GOT3 (cell line): ENCODE measurements at places on chromosomes 6 and 20.

GRCh38 chr6:43796903-43797890, 27.2 kb downstream of the VEGFA start:
- DNase-seq, result no peak

DNA sequence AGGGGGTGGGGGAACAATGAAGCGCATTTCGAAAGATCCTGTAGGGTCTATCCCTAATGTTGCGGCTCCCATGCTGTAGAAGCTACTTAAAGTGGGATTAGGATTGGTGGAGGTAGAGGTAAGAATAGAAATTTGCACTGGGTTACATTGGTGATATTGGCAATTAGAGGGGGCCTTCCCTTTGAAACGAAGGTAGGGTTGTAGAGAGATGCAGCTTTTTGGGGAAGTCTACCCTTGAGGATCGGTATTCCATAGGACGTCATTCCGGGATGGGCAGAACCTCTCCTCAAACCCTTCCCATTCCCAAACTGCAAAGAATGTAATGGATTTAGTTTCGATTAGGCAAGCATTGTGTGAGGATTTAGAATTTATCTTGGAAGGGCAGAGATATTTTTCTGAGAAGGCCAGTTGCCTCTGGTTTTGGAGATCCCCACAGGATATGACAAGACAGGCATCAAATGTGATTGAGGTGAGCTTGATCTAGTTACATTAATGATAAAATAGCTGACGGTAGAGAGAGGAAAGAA, 5.4 kb upstream of the ZNFX1 start:
- no peak for DNase-seq

GRCh38 chr6:53418288-53418687, 69.5 kb upstream of the ELOVL5 start:
- DNase-seq, result no peak

GRCh38 chr20:24406750-24407149, 62.7 kb upstream of the SYNDIG1 start:
- no peak for DNase-seq

- no peak for DNase-seq
These were observed 582.2 kb upstream of the FLRT3 start for GRCh38 chr20:14919501-14920081.
